ENCODE measurements at places on chromosomes 12 and 14.

- no peak for DNase-seq
These were observed 215.2 kb downstream of the ERC1 start for GRCh38 chr12:1206118-1206734.

GRCh38 chr14:60622210-60622916, 26.9 kb downstream of the SIX1 start:
- no peak for DNase-seq

- DNase-seq = no peak
These were observed 26.8 kb downstream of the IFT43 start for GRCh38 chr14:76012354-76012753.

DNA sequence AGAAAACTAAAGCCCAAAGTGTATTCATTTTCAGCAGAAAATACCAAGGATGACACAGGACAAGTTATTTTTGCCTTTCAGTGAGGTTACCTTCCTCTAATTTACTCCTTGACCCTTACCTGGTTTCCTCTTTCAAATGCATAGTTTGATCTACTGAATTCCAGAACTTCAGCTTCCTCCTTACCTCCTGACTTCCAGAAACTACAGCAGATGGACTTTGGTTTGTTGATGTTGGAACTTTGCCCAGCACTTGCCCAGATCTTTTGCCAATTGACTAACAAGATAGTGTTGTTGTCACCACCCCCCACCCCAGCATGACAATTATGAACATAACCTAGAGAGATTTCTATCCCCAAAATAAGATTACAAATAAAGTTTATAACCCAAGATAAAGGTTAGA, 63.2 kb downstream of the NAV3 start:
- DNase-seq = peak; percentile 36

DNA sequence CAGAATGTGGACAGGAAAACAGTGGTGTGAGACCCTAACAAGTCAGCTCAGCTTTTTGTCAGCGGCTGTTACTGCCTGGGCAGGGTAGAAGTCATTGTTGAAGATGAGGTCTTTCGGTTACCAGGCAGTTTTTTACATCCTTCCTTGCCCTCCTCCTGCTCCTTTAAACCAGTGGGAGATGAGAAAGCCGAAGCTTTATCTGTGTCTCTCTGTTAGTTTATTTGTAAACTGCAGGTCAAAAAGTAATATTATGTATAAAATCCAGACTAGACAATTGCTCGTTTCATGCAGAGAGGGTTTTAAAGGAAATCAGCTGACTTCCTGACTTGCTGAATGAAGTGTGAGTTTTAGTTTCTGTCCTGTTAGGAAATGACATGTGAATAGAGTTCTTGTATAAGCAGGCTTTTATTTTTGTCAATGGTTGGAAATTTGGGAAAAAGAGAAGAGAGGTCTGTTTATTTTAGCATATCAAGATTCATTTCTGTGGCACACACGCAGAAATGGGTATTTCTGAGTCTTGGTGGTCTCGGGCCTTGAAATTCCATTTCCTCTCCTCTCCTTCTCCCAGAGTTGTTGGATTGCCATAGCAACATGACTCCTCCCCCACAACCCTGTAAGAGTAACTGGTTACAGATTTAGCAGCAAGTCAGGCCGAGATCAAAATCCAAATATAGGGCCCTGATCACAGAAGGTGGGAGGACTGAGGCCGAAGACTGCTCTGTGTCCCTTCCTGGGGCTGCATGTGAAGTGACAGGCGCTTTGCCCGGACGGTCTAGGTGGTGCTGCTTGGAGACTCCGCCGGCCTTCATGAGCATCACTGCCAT, 60.8 kb downstream of the SAMD4A start:
- DNase-seq = no peak

- DNase-seq = no peak
These were observed 199.8 kb downstream of the RBM19 start for GRCh38 chr12:113766131-113766878.

GRCh38 chr12:53133722-53134121, 30.4 kb downstream of the SOAT2 start:
- DNase-seq = no peak

All from HS-27A (cell line).